Endodermal cell (in vitro differentiated cells): ENCODE measurements at places on chromosomes 5 and 9. TPM values are rescaled to one million over a fixed set of nuclear protein-coding genes. Genes with fewer than 3 reads are reported as not detected.

Gene TICAM2
- total RNA-seq = 0.84 to 1.5 TPM (median 1.2 TPM) in 3 replicates

Gene SPATA31A3
- total RNA-seq = not detected in 2 replicates

GRCh38 chr9:135692410-135692809 is 6.9 kb downstream of the SOHLH1 start:
- no peaks in the 10 kb centered on the region for H3K27me3 ChIP-seq
- H3K4me1 ChIP-seq = no peaks in the 10 kb centered on the region
- H3K36me3 ChIP-seq = no peaks in the 10 kb centered on the region
- no peak for DNase-seq
- H3K27ac ChIP-seq = no peak overlapping the region
- H3K4me3 ChIP-seq = no peak overlapping the region

DNA sequence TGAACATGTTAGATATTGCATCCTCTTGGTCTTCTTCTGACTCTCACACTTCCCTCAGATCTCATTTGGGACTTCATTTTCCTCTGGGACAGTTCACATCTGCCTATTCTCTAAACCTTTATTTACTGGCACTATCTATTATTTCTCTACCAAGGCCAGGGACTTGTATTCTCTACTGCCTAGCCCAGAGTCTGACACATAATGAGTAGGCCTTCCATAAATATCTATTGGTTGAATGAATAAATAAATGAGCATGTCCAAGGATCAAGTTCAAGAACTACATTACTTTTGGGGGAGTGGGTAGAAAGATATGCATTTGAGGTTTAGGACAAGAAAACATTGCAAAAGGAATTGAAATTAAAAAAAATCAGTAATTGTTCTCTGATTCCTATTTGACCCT is 250.3 kb downstream of the TRIM32 start:
- no peak overlapping the region for H3K27ac ChIP-seq
- no peak overlapping the region for H3K4me3 ChIP-seq
- no peaks in the 10 kb centered on the region for H3K36me3 ChIP-seq
- no peak for DNase-seq
- no peaks in the 10 kb centered on the region for H3K4me1 ChIP-seq

DNA sequence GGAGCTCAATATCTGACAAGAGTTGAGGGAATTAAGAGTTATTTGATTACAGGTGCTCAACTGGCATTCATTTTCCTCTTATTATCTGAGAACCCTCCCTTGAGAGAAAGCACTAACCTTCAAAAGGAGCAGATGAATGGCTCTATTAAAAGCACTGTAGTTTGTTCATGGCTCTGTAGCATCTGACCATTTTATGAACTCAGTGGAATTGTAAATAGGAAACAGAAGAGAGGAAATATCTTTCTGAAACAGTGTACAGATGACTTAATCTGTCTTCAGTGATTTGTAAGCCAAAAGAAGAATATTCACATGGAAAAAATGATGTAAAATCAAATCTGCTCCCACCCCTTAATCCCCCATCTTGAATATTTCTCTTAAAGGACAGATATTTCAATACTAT is 810.4 kb upstream of the GRAMD2B start:
- H3K27me3 ChIP-seq = no peaks in the 10 kb centered on the region
- no peak overlapping the region for H3K27ac ChIP-seq
- H3K4me1 ChIP-seq = no peaks in the 10 kb centered on the region
- DNase-seq = no peak
